ENCODE measurements at places on chromosomes 16 and 17.
A peak's percentile ranks its signal among the peaks of the same experiment; 100 is the strongest.

DNA sequence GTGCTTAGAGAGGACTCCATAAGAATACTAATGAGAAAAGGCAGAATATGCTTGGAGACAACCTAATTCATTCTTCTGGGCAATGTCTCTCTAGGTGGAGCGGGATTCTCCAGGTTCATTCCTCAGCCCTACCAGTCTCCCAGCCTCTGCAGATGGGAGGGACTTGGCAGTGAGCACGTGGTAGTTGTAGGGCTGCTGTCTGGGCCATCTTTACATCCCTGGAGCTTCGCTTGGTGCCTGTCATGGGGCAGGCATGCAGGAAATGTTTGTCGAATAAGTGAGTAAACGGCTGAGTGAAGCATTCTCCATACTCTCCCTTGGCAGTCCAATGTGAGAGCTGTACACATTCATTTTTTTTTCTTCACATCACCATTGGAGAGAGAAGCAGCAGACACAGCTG is 387.5 kb downstream of the UTP18 start:
- DNase-seq, result no peak

- no peak for DNase-seq
Observed at GRCh38 chr16:50567651-50568050, 19.5 kb downstream of the NKD1 start.

DNA sequence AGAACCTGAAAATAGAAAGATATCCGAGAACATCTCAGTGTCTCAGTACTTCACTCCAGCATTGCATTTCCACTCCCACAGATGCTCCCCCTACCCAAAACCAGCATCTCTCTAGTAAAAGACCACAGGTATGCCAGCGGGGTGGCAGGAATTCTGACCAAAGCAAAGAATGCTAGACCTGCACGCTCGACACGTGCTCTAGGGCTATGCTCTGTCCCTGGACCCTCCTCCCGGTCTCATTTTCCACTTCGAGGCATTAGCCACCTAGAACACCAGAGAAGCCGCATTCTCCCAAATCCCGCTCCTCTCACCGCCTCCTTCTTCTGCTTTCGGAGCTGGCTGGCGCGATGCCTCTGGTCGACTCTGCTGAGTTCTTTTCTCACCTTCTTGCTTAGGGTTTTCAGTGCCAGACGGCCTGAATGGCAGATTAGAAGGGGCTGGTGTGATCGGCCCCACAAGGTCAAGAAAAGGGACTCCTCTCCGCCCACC is 487 bp downstream of the TSR1 start:
- DNase-seq, result no peak

- DNase-seq, result no peak
Observed at GRCh38 chr17:73943416-73944110, 259.9 kb upstream of the RPL38 start.

DNA sequence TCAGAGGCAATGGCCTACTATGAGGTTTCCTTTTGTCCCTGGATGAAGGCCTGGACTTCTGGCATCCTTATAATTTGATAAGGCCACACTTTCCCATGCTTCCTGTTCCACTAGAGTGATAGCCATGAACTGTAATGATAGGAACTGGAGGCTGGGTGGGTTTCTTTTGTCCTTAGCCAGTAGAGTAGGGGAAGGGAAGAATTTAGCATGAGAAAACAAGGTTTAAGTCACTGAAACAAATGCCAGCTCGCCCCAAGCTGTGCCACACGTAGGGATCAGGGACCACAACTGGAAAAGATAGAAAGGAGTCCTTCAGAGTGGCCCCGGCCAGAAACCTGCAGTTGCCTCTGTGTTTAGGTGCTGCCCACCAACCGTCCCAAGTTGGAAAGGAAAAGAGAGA is 80.9 kb upstream of the C17orf78 start:
- no peak for DNase-seq

DNA sequence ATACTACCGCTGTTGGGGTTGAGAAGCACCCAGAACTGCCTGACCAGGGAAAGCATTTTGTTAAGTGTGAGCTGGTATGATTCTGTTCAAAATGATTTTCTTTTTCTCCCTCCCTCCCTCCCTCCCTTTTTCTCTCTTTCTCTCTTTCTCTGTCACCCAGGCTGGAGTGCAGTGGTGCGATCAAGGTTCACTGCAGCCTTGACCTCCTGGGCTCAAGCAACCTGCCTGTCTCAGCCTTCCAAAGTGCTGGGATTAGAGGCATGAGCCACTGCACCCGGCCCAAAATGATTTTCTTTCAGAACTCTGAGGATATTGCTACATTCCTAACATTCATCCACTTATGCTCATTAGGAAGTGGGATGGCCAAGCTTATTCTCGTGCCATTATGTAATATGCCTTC is 41.3 kb downstream of the SLC47A1 start:
- DNase-seq, result no peak

GRCh38 chr16:2983706-2984136 is 3.5 kb upstream of the PKMYT1 start:
- peak; percentile 44 for DNase-seq

GRCh38 chr16:22815863-22816262 is 1.9 kb downstream of the HS3ST2 start:
- no peak for DNase-seq

GRCh38 chr17:19752216-19753050 is 4.3 kb upstream of the ALDH3A1 start:
- no peak for DNase-seq

DNA sequence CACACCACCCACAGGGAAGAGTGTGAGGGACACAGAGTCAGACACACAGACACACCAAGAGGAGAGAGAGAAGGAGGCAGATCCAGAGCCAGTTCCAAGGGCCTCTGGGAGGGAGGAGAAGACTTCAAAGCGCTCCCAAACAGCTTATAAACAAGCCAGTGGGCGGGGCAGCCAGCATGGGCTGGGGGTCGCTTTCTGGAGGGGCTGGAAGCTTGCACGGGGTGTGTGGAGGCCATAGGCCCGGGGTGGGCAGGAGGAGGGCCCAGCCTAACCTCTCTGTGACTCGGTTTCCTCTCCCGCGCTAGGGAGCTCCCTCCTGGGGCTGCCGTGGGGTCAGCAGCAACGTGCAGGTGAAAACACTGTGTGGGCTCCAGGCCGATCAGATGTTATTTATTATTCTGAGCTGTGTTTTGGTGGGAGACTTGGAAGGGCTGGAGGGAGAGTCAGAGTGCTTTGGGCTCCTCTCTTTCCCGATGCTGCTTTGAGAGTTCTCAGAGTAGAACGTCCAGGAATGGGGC is 2.5 kb upstream of the WFIKKN2 start:
- DNase-seq, result no peak

- DNase-seq, result no peak
Observed at GRCh38 chr16:5982979-5983378, 885.4 kb upstream of the EEF2KMT start.

GRCh38 chr17:78337244-78338109 is 22.4 kb downstream of the SOCS3 start:
- no peak for DNase-seq

DNA sequence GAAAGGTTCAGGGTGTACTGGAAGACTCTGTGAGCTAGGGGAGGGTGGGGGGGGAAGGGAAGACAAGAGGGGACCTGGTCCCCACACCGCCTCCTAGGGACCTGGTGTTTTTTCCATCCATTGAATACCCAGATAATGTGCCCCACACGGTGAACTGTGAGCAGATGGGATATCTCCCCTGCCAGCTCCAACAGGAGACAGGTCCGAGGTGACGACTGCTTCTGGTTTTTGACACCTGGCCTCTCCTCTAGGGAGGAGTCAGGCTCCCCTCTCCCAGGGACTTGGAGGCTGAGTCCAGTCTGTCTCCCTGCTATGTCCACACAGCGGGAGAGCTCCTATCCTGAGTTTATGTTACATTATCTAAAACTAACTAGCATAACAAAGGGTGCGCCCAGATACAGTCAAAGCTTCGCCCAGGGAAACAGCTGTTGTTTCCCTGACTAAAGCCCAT is 1.8 kb downstream of the MARVELD3 start:
- DNase-seq, result no peak

GRCh38 chr17:82019690-82020571 is 2.7 kb downstream of the CENPX start:
- no peak for DNase-seq

DNA sequence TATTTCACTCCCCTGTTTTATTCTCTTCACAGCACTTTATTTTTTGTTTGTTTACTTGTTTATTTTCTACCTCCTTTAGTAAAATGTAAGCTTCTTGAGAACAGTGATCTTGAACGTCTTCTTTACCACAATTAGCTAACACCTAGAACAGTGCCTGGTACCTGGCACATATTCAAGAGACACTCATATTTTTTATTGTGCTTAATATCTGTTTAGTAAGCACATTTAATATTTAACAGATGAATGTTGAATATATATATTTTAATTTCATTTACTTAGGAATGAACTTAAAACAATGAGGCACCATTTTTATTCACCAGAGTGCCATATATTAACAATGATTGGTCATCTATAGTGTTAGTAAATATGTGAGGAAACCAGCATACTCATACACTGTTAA is 130.2 kb downstream of the STXBP4 start:
- DNase-seq, result no peak

GRCh38 chr16:80144191-80144590 is 396.6 kb upstream of the DYNLRB2 start:
- no peak for DNase-seq

DNA sequence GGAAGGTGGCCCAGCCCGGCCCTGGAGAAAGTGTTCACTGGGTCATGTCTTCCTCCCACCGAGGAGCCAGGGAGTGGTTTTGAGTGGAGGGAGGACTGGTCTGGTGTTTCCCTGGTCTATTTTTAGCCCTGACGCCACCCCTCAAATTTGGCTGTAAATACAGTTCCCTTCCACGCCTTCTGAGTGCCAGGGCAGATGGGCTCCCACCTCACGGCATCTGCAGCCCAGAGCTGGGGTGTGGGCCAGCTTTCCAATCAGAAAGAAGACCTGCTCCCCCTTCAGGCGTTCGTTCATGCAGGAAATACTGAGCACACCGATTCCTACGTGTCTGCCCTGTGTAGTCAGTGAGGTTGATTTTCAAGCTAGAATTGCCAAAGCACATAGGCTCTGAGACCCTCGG is 53.7 kb downstream of the SNX20 start:
- DNase-seq, result no peak

DNA sequence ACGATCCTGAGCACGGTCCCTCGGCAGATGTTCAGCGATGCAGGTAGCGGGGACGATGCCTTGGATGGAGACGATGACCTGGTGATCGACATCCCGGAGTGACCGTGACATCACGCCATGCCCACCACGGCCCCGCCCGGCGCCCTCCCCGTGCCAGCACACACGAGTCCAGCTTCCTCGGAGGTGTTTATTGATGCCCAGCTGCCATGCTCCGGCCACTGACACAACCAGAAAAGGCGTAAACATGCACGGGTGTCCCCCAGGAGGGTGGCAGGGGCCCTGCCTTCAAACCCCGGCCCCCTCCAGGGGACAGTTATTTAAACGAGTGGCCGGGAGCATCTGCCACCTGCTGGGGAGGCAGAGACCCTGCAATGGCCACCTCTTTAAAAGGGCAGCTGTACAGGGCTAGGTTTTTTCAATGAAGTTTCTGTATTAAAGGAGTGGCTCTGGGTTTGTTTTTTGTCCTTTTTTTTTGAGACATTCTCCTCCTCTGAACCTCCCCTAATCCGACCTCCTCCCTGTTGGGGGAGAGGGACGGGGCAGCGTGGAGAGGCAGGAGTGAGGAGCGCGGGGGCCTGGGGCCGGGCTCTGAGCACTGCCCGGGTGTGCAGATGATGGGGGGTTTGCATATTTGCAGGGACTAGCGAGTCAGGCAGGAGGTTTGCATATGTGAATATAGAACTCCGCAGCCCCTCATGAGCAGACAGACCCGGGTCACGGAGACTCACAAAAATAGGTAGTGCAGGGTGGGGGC is 5.3 kb downstream of the DOC2A start:
- peak; percentile 17 for DNase-seq

DNA sequence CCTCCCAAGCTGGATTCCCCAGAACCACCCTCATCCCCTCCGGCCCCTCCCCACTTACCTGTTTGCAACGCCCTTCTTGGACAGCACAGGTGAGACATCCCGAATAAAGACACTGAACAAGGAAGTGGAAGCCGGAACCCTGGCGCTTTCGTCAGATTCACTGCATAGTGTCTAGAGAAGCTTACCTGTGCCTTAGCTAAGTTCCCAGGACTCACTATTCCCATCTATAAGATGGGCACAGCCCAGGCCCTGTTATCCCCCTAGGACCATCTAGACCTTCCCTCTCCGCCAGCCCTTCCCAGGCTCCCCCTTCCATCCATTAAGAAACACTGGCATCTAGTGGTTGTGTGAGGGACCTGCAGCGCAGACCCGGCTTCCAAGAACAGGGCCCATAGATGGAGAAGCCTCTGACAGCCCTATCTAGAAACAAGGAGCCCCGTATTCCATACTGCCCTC is 26.9 kb upstream of the RPL38 start:
- DNase-seq, result no peak

DNA sequence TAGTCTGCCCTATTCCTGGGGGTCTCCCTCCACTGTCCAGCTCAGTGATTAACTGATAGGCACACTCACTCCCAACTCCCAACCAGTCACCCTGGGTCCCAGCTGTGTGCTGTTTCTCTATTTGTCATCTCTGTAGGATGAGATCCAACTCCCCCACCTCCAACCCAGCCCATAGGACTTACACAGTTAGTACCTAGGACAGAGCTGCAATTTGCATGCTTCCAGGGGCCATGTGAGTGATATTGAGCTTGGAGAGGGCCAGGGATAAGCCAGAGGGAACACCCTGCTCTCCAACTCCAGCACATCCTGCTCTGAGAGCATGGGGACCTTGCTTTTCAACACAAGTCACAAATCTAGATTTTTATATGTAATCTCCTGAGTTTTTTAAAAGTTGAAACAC is 8.8 kb downstream of the C17orf113 start:
- DNase-seq, result no peak

DNA sequence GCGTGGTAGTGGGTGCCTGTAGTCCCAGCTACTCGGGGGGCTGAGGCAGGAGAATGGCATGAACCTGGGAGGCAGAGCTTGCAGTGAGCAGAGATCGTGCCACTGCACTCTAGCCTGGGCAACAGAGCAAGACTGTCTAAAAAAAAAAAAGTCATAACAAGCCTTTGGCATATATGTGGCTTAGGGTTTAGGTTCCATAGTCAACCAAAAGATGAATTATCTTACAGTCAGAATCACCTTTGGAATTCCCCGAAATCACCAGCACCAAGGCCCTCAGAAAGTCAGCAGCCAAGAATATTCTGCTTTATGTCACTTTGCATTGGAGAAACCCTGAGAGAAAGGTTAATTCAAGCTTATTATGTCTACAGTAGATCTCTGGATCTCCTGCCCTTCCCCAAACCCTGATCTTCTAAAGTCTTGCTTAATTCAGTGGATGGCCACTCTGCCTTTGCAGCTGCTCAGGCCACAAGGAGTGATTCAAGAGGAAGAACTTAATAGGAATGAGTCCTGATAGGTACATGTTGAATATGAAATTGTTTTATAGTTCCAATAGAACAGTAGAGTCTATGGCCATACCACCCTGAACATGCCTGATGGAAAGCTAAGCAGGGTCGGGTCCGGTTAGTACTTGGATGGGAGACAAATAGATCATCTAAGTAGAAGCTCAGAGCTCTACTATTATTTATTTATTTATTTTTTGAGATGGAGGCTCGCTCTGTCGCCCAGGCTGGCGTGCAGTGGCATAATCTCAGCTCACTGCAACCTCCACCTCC is 196.0 kb upstream of the CACNG5 start:
- DNase-seq, result no peak
